ENCODE measurements at places on chromosomes 4 and X. TPM values are rescaled to one million over a fixed set of nuclear protein-coding genes. Genes with fewer than 3 reads are reported as not detected.

DNA sequence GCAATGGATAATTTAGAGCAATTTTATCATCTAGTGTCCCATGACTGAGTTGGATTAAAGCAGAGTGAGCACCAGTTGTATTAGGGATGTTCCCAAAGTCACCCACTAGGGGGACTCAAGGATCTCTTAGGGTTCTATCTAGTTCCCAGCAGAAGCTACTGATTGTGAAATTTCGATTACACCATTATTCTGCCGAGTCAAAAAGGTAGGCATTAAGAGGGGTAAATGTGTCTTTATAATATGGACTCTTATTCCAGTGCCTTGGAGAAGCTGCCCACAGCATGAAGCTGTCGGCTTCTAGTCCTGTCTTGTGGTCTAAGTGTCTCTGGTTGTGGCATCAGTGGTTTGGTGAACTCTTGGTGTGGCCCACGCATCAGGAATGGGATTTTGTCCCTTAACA, 53.3 kb downstream of the RGS12 start:
- H3K4me3 ChIP-seq = no peak overlapping the region
- no peak overlapping the region for H3K27ac ChIP-seq
- DNase-seq = no peak
- H3K27me3 ChIP-seq = no peaks in the 10 kb centered on the region

- no peaks in the 10 kb centered on the region for H3K4me1 ChIP-seq
- no peak overlapping the region for H3K4me3 ChIP-seq
- no peaks in the 10 kb centered on the region for H3K27me3 ChIP-seq
- DNase-seq = no peak
- H3K27ac ChIP-seq = no peak overlapping the region
- H3K36me3 ChIP-seq = no peaks in the 10 kb centered on the region
Measured at GRCh38 chrX:97401154-97401553, 517.4 kb downstream of the RPA4 start.

GRCh38 chrX:35743331-35743730, 54.8 kb upstream of the MAGEB16 start:
- no peak overlapping the region for H3K4me3 ChIP-seq
- DNase-seq = no peak
- no peak overlapping the region for H3K27ac ChIP-seq
- no peaks in the 10 kb centered on the region for H3K4me1 ChIP-seq

GRCh38 chrX:37786624-37787422, 7.0 kb downstream of the CYBB start:
- no peaks in the 10 kb centered on the region for H3K4me1 ChIP-seq
- DNase-seq = no peak
- no peaks in the 10 kb centered on the region for H3K27me3 ChIP-seq
- no peaks in the 10 kb centered on the region for H3K36me3 ChIP-seq
- no peak overlapping the region for H3K4me3 ChIP-seq

The TRIM60 gene
- not detected for total RNA-seq

DNA sequence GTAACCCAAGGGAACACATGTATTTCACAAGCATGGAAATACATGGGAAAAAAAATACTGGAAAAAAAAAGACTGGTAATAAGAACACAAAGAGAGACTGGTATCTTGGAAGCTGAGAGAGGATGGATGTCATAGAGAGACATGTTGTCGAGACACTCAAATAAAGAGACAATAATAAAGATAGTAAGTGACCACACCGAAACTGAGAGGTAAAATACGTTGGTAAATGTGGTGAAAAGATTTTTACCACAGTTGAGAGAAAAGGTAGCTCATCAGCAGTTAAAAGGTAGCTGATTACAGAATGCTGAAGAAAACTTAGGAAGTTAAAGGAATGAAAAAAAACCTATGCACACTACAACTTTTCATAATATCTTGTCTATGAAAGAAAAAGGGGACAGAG, 81.1 kb downstream of the ARAP2 start:
- no peak for DNase-seq
- no peaks in the 10 kb centered on the region for H3K27me3 ChIP-seq

The TMEM271 gene
- not detected for total RNA-seq

The SSX3 gene
- not detected for total RNA-seq

- no peak overlapping the region for H3K27ac ChIP-seq
- no peak overlapping the region for H3K4me3 ChIP-seq
- DNase-seq = no peak
- H3K4me1 ChIP-seq = no peaks in the 10 kb centered on the region
- H3K27me3 ChIP-seq = no peaks in the 10 kb centered on the region
- H3K36me3 ChIP-seq = no peaks in the 10 kb centered on the region
Measured at GRCh38 chr4:130628531-130628930, 1532.6 kb downstream of the C4orf33 start.

- no peaks in the 10 kb centered on the region for H3K36me3 ChIP-seq
- DNase-seq = no peak
- no peaks in the 10 kb centered on the region for H3K27me3 ChIP-seq
- H3K4me3 ChIP-seq = no peak overlapping the region
Measured at GRCh38 chrX:72475952-72476668, 96.5 kb downstream of the HDAC8 start.

GRCh38 chr4:169330095-169330494, 59.3 kb upstream of the SH3RF1 start:
- H3K36me3 ChIP-seq = no peaks in the 10 kb centered on the region
- no peak overlapping the region for H3K4me3 ChIP-seq

DNA sequence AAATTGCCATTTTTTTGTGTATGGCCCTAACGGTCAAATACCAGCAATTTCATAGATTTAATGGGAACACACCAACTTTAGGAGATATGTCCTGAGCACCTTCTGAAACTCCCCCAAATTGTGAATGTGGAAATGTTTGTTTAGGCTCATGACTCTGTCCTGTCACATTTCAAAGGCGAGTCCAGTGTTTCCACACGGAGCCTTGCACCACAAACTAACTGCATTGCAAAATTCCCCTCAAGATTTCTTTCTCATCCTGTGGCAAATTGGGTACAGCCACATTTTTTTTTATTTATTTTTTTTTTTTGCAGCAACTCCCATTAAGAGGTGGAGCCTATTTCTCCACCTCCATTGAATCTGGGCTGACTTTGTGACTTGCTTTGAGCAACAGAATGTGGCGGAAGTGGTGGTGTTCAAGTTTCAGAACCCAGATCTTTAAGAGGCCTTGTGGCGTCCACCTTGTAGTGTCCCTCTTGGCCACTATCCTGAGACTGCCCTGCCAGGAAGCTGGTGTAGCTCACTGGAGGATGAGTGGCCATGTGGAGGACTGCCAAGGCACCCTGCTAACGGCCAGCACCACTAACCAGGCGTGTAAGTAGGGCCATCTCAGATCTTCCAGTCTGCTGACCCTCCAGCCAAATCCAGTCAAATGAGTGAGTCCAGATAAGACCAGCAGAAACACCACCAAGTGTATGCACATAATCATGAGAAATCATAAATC, 172.4 kb upstream of the SCML1 start:
- no peaks in the 10 kb centered on the region for H3K36me3 ChIP-seq
- peaks cover 28% of the 10 kb centered on the region for H3K4me1 ChIP-seq
- no peak overlapping the region for H3K4me3 ChIP-seq
- DNase-seq = peak; percentile 65
- H3K27me3 ChIP-seq = no peaks in the 10 kb centered on the region
- no peak overlapping the region for H3K27ac ChIP-seq

GRCh38 chr4:36997727-36998126, 246.8 kb upstream of the NWD2 start:
- no peaks in the 10 kb centered on the region for H3K36me3 ChIP-seq
- H3K27ac ChIP-seq = no peak overlapping the region
- no peaks in the 10 kb centered on the region for H3K27me3 ChIP-seq
- H3K4me1 ChIP-seq = no peaks in the 10 kb centered on the region
- no peak for DNase-seq
